ENCODE measurements at places on chromosomes 7 and 10.

DNA sequence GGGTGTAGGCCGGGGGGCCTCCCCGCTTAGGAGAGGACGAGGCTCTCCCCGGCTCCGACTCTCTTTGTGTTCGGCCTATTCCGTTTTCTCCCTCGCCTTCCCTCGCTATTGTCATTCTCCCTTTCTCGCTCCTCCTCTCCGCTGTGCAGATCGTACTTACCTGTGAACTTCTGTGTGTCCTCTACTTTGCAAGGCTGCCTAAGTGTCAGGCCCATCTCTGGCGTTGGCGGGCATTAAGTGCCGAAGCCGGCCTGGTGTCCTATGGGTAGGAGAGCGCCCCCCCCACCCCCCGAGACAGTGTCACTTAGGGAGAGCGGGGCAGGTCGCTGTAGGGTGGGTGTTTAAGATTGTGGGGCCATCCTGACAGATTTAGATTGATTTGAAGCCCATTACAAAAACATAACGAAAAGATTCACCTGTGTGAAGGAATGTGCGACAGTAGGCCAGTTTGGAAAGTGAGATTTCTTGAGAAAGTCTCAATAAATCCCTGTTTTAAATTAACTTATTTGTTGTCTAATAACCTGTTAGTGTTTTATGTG lies 579 bp downstream of the RBM33 start:
- peak; percentile 34 for DNase-seq

- no peak for DNase-seq
These were observed 179.1 kb downstream of the SFMBT2 start for GRCh38 chr10:7231509-7232414.

DNA sequence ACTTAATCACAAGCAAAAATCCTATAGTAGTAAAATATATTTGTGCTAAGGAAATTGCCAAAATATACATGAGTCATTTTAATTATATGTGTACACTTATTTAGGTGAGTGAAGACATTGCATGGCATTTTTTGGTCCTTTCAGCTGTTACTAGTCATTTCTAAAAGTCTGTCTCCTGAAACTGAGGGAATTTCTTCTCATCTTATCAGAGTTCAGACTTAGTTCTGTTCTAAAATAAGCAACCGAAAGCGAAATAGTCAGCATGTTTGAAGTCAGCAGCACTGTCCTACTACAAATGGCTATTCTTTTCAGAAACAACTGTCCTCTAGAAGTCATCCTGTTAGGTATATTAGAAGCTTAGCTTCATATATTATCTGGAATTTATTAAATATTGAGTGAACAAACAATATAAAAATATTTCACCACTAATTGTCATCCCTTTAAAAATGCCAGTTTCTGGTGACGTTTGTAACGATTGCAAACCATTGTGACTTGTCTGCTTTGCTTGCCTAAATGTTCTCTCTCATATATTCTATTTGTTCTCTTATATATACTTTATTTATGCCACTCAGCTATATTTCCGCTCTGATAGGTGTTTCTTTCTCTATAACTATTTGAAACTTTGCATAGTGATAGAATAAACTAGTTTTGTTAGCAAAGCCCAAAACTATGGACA lies 227.4 kb upstream of the KAT6B start:
- no peak for DNase-seq

DNA sequence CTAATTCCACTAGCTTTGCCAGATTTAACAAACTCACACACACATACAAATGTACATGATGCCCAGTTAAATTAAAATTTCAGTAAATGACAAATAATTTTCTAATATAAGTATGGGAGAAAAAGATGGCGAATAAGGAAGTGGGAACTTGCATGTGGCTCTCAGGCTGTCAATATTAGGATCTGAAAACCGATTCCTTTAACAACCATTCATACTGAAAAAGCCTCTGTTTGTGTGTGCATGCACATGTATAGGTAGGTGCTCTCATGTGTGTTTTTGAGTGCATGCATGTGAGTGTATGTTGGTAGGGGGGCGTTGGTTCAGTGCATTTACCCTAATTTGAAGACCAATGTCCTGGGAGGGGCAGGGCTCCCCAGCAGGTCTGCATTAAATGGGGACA lies 125.3 kb downstream of the HTR7 start:
- no peak for DNase-seq

- peak; percentile 77 for DNase-seq
These were observed 133.9 kb downstream of the AUTS2 start for GRCh38 chr7:69732203-69732602.

DNA sequence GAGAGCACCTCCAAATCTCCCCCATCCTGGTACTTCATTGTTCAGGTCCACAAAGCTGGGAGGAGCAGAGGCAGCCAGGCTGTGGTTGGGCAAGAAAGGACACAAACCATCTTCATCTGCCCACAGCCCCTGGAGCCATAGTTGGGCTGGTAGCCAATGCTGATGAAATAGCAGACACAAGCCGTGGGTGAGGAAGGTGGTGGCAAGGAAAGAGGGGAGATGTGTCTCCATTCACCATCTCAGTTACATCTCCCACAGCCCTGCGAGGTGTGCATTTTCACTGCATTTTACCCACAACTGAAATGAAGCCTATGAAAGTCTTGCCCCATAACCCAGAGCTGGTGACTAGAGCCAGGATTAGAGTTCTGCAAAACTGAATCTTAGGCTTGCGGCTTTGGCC lies 35.0 kb downstream of the PIK3AP1 start:
- no peak for DNase-seq

DNA sequence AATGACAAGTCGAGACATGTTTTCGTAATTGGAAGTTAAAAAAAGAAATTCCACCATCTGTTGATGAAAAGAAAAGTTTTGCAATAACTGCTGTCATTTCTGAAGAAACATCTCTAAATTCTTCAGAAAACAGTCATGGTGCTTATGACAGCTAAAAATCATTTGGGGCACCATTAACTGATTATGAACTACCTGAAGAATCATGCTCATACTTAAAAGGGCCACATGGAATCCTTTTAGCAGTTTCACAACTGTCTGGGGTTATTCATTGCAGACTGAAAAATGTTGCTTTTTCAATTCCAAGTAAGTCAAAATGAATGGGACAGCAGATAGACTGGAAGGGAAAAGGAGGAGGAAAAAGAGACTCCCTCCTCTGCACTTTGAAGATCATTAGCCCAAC lies 134.2 kb downstream of the CHN2 start:
- no peak for DNase-seq

- no peak for DNase-seq
These were observed 5.4 kb upstream of the HERPUD2 start for GRCh38 chr7:35700333-35700732.

GRCh38 chr10:68462536-68462935 lies 9.2 kb downstream of the DNA2 start:
- DNase-seq = peak; percentile 39

- peak; percentile 67 for DNase-seq
These were observed 524.8 kb downstream of the GRM8 start for GRCh38 chr7:126727930-126728391.

DNA sequence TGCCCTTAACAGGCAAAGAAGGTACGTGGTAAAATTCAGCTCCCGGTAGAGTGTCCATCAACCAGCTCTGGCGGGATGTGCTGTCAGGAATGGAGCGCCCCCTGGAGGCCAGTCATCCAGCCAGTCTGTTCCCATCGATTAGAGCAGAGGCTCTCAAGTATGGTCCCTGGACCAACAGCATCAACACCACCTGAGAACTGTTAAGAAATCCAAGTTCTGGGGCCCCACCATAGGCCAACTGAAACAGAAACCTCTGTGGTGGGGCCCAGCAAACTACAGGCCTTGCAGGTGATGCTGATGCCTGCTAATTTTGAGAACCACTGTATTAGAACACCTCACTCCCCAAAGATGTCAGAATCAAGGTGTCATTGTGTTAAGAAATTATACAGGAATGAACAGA lies 109.2 kb downstream of the DPY19L1 start:
- DNase-seq = peak; percentile 50

- no peak for DNase-seq
These were observed 825.3 kb upstream of the C7orf33 start for GRCh38 chr7:147765301-147765700.

- no peak for DNase-seq
These were observed 113.9 kb downstream of the DNAJC1 start for GRCh38 chr10:21889477-21890275.

DNA sequence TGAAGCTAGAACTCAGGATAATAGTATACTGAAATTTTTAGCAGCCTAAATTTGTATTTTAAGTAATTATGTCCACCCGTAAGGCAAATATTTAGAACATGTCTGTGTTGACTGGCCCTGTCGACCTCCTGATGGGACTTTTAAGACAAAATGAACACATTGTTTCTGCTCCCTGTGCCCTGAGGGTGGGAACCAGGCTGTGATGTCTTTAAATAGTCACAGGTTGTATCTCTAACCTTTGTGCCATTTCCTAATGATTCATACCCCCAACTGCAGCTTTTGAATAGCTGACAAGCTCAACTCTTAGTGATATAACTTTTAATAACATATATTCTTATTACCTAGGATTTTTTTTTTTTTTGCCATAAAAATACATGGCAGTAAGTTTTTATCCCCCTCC lies 494.9 kb upstream of the AKR1E2 start:
- DNase-seq = peak; percentile 28
